B cell (primary cell): ENCODE measurements at places on chromosomes 4 and X. TPM values are rescaled to one million over a fixed set of nuclear protein-coding genes. Genes with fewer than 3 reads are reported as not detected.

Gene MCF2
- total RNA-seq, result 0.39 and 0.73 TPM in 2 replicates

Gene AKAP4
- not detected in 2 replicates for total RNA-seq

Gene YIPF7
- 0.53 TPM in 1 of 2 replicates, not detected in the other for total RNA-seq

Gene LPAR4
- 0.12 TPM in 1 of 2 replicates, not detected in the other for total RNA-seq

DNA sequence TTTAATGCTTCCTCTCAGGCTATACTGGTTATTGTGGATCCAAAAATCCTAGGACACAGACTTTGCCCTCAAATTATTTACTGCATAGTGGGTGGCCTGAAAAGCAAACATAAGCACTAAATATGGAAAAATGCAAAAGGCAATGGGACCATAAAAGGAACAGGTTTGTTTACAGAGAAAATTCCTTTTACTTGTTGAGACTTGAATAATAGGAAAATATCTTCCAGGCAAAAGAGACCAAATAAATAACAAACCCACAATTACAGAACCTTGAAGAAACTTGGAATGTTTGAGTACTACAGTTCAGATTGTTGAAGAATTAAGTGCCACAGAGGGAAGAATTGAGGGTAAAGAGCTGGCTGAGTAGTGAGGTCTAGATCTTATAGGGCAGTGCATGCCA is 711.0 kb downstream of the C4orf33 start:
- no peak for DNase-seq

Gene CLGN
- 0.15 TPM in 1 of 2 replicates, not detected in the other for total RNA-seq

GRCh38 chr4:54945838-54946237 is 179.6 kb downstream of the KDR start:
- no peak for DNase-seq

GRCh38 chr4:79413886-79414285 is 5.9 kb upstream of the GK2 start:
- no peak for DNase-seq

GRCh38 chrX:154734061-154734781 is 16.7 kb downstream of the GAB3 start:
- DNase-seq, result peak; percentile 34

- no peak for DNase-seq
Measured at GRCh38 chr4:70902577-70903290, 565 bp downstream of the MOB1B start.

GRCh38 chrX:105701310-105702052 is 120.9 kb upstream of the NRK start:
- DNase-seq, result no peak

Gene CSN1S1
- total RNA-seq, result not detected in 2 replicates

DNA sequence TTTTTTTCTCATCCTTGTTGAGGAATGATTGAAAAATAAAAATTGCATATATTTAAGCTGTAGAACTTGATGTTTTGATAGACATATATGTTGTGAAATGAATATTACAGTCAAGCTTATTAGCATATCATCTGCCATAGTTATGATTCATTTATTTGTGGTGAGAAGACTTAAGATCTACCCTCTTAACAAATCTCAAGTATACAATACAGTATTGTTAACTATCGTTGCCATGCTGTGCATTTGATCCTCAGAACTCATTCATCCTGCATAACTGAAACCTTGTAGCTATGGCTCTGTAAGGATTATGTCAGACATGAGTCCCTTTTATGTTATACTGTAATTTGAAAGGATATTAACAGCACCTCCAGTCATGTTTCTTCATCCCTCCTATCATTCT is 2045.3 kb downstream of the ARAP2 start:
- no peak for DNase-seq
